ENCODE measurements at places on chromosomes 16 and 17.
A peak's percentile ranks its signal among the peaks of the same experiment; 100 is the strongest.

DNA sequence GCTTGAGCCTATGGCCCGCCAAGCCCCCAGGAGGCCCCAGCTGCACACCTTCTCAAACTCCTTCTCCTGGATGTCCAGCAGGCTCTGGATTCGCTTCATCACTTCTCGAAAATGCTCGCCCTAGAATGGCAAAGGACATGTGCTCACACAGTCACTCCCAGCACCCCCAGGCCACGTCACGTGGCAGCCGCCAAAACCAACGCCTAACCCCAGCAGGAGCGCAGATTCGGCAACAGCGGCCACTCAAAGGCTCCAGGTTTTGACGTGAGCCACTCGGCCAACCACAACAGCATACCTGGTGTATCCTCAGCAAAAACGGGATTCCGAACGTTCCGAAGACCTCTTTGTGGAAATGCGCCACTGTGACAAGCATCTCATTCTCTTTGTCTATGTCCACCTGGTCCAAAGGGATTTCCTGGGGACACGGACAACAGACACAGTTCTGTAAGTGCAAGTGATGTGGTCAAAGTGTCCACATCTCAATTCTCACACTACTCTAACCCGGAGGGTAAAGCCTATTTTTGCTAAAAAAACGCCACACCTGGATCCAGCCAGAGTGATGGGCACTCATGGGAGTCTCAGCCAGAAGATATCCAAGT is 12.7 kb downstream of the LITAFD start:
- DNase-seq: no peak

DNA sequence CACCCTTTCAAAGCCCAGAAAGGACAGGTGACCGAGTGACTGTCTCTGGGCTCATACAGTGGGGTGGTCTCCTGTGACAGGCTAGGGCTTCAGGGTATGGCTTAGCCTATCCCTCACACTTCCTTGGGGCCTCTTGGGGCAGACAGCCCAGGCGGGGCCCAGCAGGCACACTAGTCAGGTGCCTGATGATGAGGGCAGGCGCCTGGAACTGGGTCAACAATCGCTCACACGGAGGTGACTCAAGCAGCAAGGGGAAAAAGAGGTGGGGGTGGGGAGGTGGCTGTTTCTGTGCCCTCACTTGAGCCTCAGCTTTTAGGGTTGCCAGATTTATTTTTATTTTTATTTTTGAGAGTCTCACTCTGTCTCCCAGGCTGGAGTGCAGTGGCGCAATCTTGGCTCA is 6.4 kb upstream of the GRN start:
- DNase-seq: no peak

DNA sequence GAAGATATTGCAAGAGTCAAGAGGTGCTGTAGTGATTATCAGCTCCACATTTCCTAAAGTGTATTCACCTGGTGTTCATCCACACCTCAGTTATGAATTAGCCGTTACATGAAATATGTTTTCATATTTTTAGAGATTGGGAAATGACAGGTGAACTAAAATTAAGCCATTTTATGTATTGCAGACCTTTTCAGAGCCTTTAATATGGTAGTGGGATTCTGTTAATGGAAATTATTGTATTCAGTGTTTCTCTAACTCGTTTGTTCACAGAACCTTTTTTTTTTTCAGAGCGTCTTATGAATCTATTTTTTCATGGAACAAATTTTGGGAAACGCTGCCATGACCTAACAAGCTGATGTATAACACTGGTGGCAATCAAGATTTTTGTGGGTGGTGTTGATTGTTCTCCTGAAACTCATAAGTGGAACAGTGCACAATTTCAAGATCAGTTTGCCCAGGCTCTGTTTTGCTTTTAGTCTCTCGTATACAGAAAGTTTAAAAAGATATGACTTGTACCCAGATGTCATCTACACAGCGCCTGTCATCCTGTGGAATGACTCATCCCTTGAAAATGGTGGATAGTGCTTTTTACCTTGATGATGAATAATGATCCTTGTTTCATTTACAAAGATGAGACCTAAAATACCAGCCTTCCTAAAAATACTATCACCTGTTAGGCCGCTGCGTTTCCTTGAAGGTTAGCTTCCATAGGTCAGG is 88.8 kb downstream of the ARHGAP44 start:
- DNase-seq: no peak

DNA sequence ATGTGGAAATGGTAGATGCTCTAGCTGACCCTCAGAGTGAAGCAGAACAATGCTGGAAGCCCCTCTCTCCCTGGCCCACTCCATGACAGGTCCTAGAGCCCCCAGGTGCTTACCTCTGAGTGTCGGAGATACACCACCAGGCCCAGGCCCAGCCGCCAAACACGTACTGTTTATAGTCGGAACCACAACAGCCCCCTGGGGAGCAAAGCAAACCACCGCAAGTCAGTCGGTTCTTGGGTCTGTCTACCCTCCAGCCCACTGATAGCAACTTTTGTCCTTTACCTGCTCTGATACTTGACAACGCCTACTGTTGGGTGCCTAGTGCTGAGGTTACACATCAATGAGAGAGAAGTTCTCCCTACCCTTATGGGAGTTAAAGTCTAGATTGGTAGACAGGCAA is 8.7 kb downstream of the FLOT2 start:
- DNase-seq: no peak

GRCh38 chr16:46897471-46897870 is 13.3 kb downstream of the GPT2 start:
- DNase-seq: no peak

- DNase-seq: no peak
Observed at GRCh38 chr17:75525806-75526554, 483 bp downstream of the LLGL2 start.

DNA sequence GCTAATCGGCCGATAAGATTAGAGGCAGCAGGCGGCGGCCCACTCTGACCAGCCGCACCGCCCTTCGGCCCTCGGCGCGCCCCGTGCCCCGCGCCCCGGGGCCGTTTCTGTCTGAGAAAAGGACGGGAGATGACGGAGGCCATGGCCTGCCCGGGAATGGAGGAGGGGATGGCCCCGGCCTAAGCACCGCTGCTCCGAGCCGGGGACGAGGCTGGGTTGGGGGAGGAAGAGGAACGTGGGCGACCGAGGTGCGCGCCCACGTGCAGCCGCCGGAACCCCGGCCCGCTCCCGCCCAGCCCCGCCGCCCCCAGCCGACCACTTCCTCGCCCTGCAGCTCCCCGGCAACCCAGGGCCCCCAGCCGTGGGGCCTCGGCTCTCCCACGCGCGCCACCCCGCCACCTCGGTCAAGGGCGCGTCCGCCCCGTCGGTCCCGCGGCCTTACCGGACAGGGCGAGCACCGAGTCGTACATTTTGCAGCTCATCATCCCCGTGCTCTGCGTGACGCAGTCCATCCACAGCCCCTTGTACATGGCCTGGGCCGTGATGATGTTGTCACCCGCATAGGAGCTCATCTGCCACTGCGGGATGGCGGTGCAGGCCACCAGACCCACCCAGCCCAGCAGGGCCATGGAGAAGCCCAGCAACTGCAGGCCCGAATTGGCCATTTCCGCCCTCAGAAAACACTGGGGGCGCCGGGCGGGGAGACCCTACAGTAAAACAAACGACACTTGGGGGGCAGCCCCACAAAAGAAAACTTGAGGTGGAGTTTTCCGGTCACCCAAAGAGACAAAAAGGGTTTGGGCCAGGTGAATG is 693 bp downstream of the CLDN7 start:
- peak; percentile 46 for DNase-seq

GRCh38 chr17:35097776-35098175 is 21.9 kb downstream of the RAD51D start:
- DNase-seq: no peak

DNA sequence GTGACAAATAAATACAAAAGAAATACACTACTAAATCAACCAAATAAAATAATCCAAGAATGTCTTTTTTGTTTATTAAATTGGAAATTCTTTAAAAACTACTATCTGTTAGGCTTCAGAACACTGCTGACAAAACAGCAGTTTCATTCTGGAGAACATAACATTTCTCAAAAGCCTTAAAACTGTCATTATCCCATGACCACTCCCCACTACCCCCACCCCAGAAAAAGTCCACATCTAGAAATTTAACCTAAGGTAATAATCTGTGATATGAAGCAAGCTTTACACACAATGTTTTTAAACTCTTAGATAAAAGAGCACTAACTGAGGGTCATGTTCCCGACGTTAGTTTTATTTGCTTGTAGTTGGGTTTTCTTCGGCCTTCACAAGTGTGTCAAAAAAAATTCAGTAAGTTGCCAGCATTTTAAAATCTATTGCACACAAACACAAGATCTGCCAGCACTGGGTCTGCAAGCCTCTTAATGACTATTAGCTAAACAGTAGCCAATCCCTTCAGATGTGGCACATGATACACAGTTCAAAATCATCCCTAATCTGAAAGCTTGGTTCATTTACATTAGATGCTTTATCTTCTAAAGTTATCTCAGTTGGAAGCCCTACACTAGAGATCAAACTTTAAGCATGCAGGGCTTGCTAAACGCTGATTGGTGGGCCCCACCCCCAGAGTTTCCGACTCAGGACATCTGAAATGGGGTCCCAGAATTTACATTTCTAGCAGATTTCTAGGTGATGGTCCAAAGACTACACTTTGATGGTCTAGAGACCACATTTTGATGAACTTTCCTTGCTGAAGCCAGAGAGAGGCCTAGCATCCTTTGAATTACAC is 75.2 kb downstream of the KANSL1 start:
- DNase-seq: no peak

- no peak for DNase-seq
Observed at GRCh38 chr17:78159575-78160158, 8.7 kb upstream of the SYNGR2 start.

GRCh38 chr16:78278056-78278450 is 178.6 kb downstream of the WWOX start:
- DNase-seq: no peak

DNA sequence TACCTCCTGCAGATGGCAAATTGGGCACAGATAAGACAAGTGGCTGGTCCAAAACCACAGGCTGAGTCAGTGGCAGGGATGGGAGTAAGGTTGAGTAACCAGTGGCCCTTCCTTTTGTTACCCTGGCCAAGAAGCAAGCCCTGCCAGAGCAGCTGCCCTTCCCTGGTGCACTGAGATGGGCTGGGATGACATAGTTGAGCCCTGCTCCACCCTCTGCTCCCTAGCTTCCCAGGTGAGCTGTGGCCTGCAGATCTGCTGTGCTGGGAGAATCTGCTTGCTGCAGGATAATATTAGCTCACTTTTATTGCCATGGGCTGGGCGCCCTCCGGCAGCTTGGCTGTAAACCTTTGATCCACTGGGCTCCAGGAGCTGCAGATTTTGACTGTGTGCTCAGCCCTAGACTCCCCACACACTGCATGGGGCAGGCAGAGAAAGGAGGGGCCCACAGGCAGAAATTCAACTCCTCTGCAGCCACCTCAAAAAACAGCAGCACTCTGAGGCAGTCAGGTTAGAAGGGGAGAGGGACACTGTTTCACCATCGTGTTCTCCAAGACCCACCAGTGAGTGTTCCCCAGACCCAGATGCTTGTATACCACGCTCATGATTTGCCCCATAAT is 101.8 kb downstream of the CBLN1 start:
- DNase-seq: no peak

- DNase-seq: no peak
Observed at GRCh38 chr16:57279780-57280638, 4.5 kb downstream of the PLLP start.

- DNase-seq: no peak
Observed at GRCh38 chr16:11871193-11871592, 19.9 kb upstream of the RSL1D1 start.

DNA sequence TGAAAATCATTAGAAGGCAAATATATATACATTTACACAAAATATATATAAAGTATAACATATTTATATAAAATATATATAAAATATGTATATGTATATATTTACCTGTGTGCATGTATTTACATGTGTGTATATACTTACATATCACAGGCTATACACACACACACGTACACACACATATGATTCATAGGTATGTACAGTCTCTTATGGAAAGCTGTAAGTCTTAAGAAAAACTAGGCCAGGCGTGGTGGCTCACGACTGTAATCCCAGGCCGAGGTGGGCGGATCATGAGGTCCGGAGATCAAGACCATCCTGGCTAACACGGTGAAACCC is 14.7 kb downstream of the TOM1L2 start:
- DNase-seq: no peak

- no peak for DNase-seq
Observed at GRCh38 chr17:19461116-19461515, 50.1 kb downstream of the RNF112 start.

- no peak for DNase-seq
Observed at GRCh38 chr16:86398201-86398600, 112.1 kb upstream of the FOXF1 start.

GRCh38 chr16:17835118-17835876 is 364.5 kb upstream of the XYLT1 start:
- DNase-seq: no peak

- DNase-seq: no peak
Observed at GRCh38 chr16:54875443-54875842, 55.2 kb upstream of the IRX5 start.

DNA sequence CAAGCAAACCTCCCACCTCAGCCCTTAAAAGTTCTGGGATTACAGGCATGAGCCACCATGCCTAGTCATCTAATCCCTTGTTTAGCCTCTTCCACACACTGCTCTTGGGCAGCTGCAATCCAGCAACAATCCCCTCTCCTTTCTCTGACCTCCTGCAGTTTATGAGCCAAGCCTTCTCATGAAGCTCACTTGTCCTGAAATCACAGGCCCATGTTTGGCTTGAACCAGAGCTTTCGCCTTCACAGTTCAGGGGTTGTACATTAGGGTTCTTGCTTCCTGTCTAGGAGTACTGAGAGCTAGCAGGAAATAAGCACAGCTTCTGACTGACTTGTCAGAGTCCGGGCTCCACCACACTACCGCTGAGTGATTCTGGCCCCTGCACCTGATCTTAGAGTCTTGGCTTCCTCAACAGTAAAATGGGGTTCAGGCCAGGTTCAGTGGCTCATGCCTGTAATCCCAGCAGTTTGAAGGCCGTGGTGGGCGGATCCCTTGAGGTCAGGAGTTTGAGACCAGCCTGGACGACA is 16.3 kb downstream of the ERAL1 start:
- peak; percentile 65 for DNase-seq

GRCh38 chr16:31870809-31871208 is 2.8 kb upstream of the ZNF267 start:
- no peak for DNase-seq

GRCh38 chr17:79219208-79219935 is 144.7 kb downstream of the ENGASE start:
- DNase-seq: no peak

GRCh38 chr16:8505327-8505991 is 84.9 kb downstream of the TMEM114 start:
- DNase-seq: no peak

GRCh38 chr17:80716986-80717719 is 172.5 kb downstream of the RPTOR start:
- no peak for DNase-seq

- DNase-seq: peak; percentile 61
Observed at GRCh38 chr16:27326738-27327585, 13.2 kb downstream of the IL4R start.

DNA sequence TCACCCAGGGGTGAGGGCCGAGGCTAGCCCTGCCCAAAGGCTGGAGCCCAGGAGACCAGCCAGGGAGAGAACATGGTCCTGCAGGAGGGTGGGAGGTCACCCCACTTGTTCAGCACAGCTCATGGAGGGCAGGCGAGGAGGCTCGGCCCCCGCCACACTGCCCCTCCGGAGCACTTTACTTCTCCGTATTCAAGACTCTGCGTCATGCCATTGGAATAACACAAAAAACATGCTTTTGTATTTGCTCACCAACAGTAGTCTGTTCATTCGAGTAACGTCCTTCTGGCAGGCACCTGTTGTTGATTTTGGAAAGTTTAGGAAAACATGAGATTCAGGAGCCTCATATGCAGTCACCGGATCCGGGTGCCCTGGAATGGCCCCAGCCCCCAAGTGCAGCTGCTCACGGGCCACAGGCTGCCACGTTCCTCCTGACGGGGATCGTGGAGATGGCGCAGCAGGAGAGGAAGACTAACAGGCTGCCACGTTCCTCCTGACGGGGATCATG is 81.1 kb upstream of the DNAH17 start:
- DNase-seq: no peak
